ENCODE measurements at places on chromosomes 3 and 15.
A peak's percentile ranks its signal among the peaks of the same experiment; 100 is the strongest.

- DNase-seq: no peak
Measured at GRCh38 chr3:14605067-14605466, 46.5 kb upstream of the CCDC174 start.

DNA sequence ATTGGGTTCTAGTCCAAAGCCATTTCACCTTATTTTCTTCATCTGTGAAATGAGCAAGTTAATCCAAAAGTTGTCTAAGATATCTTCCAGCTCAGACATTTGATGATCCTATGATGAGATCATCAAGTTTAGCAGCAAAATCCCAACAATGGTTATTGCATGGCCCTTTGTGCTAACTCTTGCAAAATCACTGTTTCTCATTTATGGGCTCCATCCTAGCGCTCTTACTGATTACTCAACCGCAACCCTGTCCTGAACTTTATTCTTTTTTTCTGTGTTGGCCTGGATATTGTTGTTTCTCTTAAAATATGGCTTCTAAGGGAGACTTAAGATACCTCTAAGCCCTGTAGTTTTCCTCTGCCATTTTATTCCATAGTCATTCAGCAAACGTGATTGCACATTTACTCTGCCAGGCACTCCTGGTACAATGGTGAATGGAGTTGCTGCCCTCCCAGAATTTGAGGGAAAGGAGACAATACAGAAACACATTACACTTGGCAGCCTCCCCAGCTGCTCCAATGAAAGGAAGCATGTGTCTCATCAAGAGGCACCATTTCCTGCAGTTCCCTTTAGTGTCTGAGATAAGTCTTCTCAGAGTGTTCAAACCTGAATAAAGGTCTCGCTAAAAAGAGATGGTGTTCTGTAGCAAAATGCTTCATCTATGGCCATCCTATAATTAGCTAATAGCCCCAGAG is 4.4 kb downstream of the GXYLT2 start:
- no peak for DNase-seq

DNA sequence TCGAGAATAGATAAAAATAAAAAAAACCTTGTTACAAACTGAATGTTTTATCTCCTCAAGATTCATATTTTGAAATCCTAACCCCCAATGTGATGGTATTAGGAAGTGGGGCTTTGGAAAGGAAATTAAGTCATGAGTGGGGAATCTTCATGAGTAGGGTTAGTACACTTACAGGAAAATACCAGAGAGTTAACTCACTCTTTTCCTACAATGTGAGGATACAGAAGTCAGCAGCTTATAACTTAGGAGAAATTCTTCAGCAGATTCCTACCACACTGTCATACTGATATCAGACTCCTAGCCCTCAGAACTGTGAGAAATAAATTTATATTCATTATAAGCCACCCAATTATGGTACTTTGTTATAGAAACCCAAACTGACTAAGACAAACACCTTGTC is 453.1 kb downstream of the GBE1 start:
- DNase-seq: no peak

DNA sequence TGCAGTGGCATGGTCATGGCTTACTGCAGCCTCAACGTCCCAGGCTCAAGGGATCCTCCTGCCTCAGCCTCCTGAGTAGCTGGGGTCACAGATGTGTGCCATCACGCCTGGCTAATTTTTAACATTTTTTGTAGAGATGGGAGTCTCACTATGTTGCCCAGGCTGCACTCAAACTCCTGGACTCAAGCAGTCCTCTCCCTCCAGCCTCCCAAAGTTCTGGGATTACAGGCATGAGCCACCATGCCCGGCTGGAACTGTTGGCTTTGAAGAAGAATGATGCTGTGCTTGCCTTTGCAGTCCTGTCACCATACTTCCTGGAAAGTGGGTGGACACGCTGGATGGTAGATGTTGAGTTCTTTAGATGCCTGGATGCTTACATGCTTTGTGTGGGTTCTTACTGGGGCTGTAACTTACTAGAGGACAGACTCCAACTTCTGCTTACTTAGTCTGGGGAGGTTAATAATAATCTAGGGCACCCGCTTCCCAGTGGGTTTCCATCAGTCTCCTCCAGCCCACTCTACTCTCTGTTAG is 36.7 kb downstream of the IGF1R start:
- DNase-seq: no peak

DNA sequence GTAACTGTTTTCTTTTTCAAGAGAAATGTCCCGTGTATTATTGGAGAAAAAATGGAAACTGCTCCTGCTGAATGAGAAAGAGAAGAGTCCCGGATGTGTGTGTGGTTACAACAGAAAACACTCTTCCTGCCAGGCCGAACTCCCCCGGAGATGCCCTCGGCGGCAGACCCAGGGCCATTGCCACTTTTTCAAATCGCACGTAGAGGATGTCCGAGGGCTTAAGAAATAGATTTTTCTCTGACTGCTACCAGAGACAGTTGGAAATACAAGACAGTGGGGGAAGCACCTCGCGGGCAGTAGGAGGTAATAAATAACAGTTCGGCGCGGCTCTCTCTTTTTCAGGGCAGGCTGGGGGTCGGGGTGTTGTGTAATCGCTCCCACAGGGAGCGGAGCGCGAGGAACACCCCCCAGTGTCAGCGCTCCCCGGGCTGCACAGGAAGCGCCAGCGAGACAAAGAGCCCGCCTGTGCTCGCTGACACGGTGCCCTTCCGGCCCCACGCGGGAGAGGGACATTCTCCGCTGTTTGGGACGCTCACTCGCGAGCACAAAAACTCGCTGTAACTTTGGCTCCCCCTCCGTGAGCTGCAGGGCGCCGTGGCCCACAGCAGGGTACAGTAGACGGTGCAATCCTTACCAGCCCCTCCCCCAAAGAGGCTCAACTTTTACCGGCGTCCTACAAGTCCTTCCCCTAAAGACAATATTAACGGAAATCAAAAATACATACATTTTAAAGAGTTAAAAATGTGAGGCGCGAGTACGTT is 1.1 kb downstream of the VGLL4 start:
- no peak for DNase-seq

- no peak for DNase-seq
Measured at GRCh38 chr3:15726043-15726442, 71.7 kb downstream of the ANKRD28 start.

DNA sequence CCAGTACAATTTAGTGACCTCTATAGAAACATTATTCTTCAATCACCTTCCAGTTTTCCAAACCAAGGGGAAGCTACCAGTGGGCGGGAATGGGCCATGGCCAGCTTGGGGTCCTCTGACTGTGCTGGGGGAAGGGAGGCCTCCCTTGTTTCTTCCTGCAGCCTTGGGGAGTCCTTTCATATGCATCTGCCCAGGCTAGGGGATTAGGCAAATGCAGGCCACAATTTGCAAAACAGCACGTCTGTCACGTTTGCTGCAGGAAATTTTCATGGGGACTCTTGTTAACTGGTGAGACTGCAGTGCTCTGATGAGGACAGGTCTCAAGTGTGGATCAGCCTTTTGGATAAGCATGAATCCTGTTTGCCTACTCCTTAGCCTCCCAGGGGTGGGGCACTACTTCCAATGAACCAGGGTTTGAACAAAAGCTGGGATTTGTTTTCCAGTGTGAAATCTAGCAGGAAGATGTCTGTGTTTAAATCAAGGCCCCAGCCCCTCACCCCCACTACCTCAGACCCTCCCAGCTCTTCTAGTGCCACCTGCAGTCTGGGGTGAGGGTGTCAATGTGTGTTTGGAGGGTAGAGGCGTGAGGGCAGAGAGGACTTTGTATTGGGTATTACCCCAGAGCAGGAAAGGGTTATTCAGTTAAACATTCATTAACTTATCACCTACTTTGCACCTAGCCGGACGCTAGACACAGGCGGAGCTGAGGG is 219.9 kb downstream of the OPA1 start:
- DNase-seq: no peak

- peak; percentile 1 for DNase-seq
Measured at GRCh38 chr3:64399205-64399800, 174.0 kb upstream of the PRICKLE2 start.

GRCh38 chr3:102718651-102719050 is 283.8 kb downstream of the ZPLD1 start:
- DNase-seq: no peak

DNA sequence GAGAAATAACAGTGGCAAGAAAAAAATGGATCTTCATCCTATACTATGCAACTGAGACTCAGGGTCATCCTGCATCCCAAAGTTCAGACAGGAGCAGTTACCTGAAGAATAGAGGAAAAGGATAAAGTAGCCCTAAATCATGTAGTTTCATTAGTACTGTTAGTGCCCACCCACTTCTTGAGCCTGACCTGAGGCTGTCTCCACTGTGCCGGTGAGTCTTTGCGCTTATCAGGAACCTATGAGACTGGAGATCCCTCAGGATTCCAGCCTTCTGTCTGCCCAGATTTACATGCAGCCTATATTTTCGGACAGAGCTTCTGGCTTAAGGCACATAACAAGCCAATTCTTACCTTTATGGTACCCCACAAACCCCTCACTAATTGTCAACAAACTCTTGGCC is 791.6 kb downstream of the ROBO1 start:
- no peak for DNase-seq

DNA sequence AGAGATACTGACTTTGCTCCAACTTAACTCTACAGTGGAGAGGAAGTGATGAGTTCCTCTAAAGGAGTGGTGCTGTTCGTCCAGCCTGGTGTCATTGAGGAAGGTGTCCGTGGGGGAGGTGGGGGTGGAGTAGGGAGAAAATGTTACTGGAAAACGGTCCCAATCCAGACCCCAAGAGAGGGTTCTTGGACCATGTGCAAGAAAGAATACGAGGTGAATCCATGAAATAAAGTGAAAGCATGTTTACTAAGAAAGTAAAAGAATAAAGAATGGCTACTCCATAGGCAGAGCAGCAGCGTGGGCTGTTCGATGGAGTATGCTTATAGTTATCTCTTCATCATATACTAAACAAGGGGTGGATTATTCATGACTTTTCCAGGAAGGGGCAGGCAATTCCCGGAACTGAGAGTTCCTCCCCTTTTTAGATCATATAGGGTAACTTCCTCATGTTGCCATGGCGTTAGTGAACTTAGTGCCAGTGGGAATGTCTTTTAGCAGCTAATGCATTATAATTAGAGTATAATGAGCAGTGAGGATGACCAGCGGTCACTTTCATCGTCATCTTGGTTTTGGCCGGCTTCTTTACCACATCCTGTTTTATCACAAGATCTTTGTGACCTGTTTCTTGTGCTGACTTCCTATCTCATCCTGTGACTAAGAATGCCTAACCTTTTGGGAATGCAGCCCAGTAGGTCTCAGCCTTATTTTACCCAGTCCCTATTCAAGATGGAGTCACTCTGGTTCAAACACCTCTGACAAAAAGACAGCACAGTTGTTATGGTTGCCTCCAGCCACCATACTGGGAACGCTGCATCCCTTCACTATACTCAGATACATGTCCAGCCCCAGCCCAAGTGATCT is 38.6 kb downstream of the CLEC3B start:
- no peak for DNase-seq

- DNase-seq: no peak
Measured at GRCh38 chr3:140292170-140292569, 357.2 kb downstream of the CLSTN2 start.

DNA sequence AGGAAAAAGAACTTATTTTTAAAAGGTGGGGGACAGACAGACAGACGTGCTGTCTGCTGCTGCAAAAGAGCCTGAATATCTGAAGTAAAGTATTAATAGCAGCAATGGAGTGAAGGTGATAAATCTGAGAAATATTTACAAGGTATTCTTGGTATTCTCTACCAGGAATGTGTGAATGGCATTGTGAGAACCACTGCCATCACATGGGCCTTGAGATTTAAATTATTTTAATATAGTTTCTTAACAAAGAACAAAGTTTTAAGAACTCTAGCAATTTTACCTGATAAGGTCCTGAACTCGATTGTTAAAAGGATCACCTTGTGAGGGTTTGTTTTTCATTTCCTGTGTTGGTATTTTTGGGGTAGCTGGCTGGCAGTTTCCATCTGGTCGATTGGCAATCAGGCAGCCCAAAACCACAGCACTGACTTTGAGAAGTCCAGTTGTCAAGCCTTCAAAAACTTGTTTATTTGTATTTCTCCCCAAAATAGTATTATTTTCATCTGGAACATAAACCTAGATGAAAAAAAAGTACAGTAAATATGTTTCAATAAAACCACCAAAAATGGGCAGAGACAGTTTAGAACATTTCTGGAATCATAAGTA is 97.3 kb downstream of the ISL2 start:
- no peak for DNase-seq

DNA sequence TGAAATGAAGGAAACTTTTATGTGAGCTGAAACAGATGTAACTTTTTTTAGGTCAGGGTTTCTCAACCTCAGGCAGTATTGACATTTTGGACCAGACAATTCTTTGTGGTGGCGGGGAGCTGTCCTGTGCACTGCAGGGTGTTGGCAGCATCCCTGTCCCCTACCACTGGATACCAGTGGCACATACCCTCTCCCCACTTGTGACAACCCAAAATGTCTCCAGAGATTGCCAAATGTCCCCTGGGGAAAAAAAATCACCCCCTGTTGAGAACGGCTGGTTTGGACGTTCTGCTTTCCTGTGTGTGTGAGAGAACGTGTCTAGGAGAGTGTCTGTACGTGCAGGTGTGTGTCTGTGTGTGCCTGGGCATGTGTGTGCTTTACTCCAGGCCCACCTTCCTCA is 30.7 kb upstream of the GRIP2 start:
- DNase-seq: no peak

DNA sequence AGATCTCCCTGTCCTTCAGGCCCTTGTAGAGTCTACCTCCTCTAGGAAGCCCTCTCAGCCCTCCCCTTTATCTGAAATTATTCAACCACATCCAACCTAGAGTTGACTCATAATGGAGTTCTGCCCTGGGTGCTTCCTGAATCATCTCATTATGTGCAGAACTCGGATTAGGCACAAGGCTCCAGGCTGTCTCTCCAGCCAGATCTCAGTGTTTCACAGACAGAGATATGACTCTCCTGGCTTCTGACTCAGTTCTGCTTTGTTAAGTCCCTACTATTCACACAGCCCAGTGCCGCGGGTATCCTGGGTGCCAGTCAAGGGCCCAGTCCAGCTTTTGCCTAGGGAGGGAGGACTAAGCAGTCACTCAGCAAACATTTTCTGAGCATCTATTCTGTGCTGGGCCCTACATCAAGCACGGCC is 9.3 kb downstream of the STRA6 start:
- no peak for DNase-seq
